Epithelial cell of proximal tubule (primary cell): ENCODE measurements at places on chromosomes 13 and 19. TPM values are rescaled to one million over a fixed set of nuclear protein-coding genes. Genes with fewer than 3 reads are reported as not detected.

DNA sequence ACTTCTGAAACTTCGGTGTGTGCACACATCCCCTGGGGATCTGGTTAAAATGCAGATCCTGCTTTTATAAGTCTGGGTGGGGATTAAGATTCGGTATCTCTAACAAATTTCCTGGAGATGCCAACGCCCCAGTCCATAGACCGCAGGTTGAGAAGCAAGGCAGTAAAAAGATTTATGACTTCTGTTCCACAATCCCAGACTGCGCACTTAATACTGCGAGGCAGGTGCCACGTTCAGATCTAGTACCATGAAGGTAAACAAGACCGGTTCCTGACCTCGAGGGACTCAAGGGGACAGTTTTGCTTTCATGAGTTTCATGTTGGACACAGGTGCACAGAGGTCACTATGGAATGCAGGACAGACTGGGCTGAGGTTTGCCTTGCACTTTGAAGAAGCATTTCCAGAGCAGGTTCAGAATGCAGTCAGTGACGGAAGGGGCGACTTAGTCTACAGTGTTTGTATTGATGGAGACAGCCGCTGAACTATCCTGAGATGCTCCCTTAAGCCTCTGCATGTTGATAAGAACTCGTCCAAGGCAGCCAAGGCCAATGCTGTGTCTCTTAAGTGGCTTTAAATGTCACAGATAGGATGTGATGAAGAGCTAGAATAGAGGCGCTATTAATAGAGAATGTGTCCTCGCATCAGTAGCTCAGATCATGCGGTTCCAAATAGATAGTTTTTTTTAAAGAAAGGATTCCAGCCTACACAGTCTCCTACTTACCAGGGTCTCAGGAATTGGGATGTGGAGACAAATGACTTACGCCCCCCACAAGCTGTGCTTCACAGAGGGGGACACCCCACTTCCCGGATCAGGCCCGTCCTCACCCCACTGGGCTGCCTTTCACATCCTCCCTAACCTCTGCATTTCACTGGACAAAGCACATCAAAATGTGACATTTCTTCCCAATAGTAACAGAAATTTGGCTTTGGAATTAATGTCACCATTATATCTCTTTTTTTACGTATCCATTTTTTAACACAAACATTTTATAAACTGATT, 97.1 kb upstream of the IRS2 start:
- DNase-seq, result no peak

The MAG gene
- total RNA-seq, result 3.8 TPM in 1 of 2 replicates, not detected in the other

- no peak for DNase-seq
These were observed 66.2 kb downstream of the FOXO1 start for GRCh38 chr13:40600149-40600751.

DNA sequence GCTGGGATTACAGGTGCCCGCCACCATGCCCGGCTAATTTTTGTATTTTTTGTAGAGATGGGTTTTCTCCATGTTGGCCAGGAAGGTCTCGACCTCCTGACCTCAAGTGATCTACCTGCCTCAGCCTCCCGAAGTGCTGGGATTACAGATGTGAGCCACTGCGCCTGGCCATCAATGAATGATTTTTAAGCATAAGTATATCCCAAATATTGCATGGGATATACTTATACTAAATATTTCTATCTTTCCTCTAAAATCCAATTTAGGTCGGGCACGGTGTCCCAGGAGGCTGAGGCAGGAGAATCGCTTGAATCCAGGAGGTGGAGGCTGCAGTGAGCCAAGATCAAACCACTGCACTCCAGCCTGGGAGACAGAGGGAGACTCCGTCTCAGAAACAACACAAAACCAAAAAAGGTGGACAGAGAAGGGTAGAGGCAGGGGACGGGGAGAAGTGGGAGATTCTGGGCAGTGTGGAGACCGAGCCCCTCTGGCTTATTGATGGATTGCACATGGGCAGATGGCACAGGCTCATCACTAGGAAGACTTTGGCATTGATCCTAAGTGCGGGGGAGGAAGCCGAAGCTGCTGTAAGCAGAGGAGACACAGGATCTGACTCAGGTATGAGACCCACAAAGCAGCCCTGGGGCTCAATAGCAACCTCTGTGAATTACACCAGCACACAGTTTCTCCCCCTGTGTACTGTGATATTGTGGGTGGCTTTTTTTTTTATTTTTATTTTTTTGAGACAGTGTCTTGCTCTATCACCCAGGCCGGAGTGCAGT, 13.5 kb downstream of the ARRDC5 start:
- DNase-seq, result no peak

- DNase-seq, result no peak
These were observed 24.2 kb downstream of the ACTN4 start for GRCh38 chr19:38671654-38672053.

DNA sequence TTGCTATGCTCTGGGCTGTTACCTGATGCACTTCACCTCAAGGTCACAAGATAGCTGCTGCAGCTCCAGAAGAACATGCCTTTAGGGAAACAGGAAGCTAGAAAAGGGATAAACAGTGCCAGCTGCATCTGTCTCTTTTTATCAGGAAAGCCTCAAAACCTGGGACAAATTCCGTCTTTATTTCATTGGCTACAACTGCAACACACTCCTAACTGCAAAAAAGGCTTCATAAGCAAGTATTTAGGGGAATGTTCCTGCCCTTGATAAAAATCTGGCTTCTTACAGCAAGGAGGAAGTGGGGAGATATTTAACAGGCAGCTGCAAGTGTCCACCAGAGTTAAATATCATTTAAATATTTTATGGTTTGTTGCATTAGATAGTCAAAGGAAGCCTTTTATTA, 34.2 kb upstream of the SERTM1 start:
- DNase-seq, result no peak

GRCh38 chr13:112210371-112210770, 143.4 kb downstream of the SOX1 start:
- DNase-seq, result no peak

- no peak for DNase-seq
These were observed 15.2 kb downstream of the UPF1 start for GRCh38 chr19:18846862-18847548.

DNA sequence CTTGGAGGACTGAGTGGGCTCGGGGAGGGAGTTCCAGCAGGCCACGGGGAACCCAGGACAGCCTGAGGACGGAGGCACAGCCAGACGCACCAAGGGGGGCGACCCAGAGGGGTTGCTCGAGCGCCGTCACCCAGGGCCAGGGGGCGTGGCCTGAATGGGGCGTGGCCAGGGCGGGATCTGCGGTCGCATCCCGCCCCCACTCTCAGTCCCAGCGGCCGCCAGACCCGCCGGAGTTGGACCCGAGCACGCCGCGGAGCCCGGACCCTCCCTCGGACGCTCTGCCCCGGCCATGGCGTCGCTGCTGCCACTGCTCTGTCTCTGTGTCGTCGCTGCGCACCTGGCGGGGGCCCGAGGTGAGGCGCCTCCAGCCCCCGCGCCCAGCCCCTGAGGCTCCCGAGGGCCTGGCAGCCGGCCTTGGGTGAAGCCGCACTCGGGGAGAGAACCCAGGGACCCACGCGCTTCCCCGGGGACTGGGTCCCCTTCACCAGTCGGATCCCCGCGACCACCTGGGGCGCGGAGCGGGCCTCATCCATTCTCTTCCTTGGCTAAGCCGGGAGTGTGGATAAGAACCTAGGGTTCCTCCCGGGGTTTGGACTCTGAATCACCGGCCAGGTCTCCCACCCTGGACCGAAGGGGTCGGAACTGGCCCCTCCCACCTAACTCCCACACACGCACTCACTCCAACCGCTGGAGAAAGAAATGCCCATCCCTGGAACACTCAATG, at the start of gene CILP2:
TSS of gene CILP2 (plus strand) at position 205 of the 724 bp plus-strand sequence. CDS start at position 290, 85 bp downstream.
- no peak for DNase-seq

GRCh38 chr19:54521860-54522513, 19.4 kb downstream of the LAIR2 start:
- DNase-seq, result no peak

DNA sequence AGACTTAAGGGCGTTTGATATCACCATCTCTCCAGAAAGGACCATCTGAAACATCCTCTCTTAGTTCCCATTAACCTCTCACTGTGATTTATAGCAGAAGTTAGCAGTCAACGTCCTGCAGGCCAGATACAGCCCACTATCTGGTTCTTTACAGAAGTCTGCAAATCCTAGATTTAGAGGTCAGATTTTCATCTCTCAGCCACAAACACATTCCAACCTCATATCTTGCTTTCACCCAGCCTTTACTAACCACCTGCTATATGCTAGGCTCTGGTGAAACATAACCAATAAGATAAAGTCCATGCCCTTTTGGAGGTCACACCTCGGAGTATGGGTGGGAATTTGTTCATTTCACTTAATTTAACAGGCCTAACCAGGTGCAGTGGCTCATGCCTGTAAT, 76.8 kb upstream of the CACNA1A start:
- no peak for DNase-seq

DNA sequence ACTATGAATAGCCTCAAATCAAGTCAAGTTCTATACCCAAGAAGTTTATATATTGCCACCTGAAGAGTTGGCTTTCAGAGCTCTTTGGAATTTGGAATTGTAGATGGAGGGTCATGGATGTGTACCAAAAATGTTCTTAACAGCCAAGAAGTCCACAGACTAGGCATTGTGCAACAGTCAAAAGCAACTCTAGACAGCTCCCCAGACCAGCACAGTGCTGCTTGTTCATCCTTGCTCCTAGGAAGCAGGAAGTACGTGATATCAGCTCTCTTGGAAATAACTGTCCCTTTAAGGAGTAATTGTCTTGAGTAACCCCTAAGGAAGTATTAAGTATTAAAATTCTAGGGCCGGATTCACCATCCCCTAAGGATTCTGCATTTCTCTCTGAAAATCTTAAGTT, 30.7 kb upstream of the IL17D start:
- no peak for DNase-seq

The NLRP4 gene
- total RNA-seq, result not detected in 2 replicates
